ENCODE measurements at places on chromosomes 2 and 18.

DNA sequence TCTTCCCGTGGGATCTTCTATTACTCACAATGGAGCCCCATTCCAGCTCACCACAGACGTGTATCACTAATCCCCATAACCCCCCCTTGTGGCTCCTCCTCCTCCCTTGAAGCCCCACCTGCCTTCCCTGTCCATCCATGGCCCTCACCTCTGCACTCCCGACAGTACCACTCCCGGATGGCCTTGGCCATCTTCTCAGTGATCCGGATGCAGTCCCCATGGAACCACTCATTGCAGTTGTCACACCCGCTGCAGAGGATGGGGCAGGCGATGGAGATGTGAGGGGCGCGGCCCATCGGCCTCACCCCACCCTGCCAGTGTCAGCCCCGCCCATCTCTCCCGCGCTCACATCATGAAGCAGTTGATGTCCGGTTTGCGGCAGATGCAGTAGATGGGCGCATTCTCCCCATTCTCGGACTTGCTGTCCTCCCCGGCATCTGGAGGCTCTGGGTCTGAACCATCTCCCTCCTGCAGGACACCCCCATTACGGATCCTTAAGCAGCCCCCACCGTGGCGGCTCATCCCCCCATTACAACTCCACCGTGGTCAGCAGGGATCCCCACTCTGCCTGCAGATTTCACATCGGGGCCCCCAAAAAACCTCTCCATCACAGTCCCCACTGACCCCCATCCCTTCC, 983 bp downstream of the CXXC1 start:
- DNase-seq = no peak

DNA sequence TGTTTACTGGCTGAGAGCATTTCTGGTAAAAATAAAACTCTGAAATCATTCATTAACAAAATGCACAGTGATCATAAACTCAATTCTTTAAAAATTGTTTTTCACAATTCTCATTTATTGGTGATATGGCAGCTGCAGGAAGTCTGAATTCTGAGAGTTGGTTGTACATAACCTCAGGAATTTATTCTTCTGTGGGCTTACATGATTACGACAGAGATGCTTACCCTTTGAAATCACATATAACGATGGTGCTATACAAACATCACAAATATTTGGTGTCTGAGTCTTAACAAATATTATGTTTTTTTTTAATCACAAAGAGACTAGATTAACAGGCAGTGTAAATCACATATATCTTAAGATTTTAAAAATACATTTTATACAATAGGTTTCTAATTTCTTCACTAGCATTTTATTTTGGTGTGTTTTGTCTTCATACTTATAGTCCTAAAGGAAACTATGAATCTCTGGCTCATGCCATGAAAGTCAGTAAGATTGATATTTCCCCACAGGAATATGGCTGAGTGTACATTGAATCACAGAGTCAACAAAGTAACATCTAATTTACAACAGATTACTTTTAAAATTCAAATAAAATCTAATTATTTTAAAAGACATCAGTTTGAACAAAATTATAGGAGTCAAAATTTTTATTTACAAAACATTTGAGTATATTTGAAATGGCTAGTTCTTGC, 318.8 kb upstream of the THUMPD2 start:
- DNase-seq = no peak

DNA sequence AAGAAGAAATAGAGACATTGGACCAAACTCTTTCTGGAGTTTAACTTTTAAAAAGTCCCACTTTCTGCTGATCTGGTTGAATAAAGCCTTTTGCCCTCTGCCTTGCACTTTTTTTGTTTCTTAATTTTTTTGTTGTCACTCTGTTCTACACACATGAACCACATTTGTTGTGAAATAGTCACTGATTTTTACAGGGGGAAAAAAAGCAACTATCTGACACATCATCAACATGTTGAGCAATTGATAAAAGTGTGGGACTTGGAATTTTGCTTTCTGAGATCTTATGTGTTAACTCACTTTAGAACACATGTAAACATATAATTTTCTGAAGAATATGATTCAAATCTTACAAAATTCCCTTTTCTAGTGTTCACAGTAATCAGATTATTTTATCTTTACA, 414.8 kb upstream of the FIGN start:
- no peak for DNase-seq

DNA sequence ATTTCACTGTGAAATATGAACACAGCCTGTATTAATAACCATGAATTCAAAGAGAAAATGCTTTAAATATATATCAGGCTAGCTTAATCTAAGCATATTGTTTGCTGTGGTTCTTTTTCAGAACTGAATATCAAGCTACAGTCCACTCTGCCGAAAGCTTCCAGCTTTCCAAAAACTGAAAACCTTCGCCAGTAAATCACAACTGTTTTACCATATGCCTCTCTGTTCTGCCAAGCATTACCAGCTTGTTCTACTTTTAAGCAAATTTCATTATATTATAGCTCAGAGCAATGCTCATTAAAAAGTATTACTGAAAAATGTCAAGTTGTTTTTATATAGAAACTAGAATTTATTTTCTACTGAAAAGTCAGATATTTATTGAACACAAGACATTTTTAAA, 277.4 kb downstream of the NRXN1 start:
- DNase-seq = no peak

DNA sequence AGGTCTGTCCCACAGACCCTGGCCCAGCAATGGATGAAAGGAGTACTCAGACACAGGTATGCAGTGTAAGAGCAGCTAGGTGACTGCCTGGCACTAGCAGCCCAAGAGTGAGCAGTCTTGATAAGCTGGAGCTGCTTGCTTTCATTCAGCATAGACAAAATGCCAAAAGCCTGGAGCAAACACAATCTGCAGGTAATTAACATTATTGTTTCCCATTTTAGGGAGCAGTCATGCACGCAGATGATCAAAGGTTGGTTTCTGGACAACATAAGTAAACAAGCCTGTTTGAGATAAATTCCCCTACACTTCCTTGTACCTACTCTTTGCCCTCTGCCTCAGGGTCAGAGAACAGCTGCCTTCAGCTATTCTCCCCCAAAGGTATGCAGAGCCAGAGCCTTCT, 73.7 kb upstream of the MSTN start:
- no peak for DNase-seq

- DNase-seq = no peak
These were observed 1.2 kb downstream of the ANKMY1 start for GRCh38 chr2:240556553-240557100.

- DNase-seq = no peak
These were observed 35.8 kb upstream of the INHBB start for GRCh38 chr2:120310136-120310535.

GRCh38 chr2:54610700-54611099, 112.8 kb upstream of the EML6 start:
- DNase-seq = no peak
